Tibial artery (tissue), 4 donors: ENCODE measurements at places on chromosomes 11 and 22.
A peak's percentile ranks its signal among the peaks of the same experiment; 100 is the strongest.

DNA sequence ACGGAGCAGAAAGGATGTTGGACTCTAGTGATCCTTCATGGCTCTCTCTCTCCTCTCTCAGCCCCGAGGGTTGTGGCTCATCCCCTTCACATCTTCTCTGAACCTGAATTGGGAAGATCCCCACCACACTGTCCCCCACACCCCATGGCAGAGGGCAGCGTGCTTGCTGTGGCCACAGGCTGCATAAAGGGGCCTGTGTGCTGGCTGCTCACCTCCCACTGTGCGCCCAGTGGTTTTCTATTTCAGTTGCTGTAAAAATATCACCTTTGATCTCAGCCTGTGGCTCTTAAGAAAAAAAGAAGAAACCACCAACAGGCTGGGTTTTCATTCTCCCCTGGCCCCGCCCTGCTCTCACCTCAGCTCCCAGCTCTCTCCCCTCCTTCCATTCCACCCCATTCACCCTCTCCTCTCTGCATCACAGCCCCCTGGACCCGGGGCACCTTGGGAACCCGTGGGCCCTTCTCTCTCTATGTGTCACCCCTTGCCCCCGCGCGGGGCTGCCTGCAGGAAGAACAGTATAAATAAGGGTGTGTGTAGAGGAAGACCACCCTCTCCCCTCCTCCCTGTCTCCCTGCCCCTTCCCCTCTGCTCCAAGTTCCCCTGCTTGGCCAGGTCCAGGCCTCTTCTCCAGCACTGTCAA lies 25.8 kb upstream of the WNT11 start:
- DNase-seq, result no peak

- no peak for DNase-seq
Measured at GRCh38 chr11:104442321-104442720, 278.4 kb upstream of the PDGFD start.

DNA sequence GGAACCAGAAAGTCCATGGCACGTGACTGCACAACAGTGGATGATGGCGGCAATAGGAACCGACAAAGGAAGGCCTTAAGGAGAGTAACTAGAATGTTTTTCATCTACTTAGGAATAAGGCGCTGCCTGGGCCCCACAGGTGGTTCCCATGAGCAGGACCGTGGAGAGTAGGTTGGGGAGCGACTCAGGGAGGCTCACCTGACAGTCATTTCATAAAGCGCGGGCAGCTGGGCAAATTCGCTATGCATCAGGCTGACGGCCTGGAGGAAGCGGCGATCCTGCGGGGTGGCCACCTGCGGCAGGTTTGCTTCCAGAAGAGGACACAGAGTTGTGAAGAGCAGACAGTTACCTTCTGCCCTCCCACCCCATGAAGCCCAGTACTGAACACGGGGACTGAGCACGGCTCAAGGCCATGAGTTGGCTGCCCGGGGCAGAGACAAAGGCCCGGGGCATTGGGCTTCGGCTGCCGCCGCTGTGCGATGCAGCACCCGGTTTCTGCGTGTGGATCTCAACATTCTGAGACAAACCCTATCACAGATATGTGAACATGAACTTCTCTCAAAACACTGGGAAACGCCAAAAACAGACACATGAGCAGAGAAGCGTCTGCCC lies 25.8 kb downstream of the HPS4 start:
- no peak for DNase-seq

DNA sequence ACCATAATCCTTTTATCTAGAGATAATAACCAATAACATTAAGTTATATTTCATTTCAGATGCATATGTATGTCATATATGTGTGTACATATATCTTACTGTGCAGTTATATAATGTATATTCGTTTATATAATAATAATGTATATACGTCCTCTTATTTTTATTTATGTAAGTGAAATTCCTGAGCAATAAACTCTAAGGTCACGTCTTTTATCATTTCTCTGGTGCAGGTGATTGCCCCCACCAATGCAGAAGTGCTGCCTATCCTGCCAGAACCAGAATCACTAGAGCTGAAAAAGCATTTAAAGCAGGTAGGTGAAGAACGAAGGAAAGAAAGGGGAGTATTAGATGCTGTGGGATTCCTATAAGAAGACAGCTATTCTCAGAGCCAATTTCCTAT lies 8.8 kb downstream of the MADD start:
- DNase-seq, result no peak

GRCh38 chr11:119615003-119615881 lies 113.8 kb downstream of the NECTIN1 start:
- no peak for DNase-seq

DNA sequence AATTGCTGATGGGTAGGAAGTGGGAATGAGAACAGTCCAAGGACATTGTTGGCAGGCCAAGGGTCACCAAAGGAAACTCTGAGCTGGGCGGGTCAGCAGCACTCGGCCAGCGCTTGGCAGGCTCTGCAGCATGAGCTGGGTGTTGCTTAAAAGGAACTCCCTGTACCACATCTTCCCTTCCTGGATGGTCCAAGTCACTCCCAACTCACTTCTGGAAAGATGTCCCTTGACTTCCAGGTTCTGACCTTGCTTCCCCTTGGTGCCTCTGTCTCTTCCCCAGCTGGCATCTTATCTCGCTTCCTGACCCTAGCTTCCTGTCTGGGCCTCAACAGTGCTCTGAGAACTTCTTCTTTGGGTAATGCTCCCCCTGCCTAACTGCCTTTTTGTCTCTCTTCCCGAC lies 24.8 kb upstream of the SWAP70 start:
- DNase-seq, result peak; percentile 66

- no peak for DNase-seq
Measured at GRCh38 chr11:94507485-94507884, 4.8 kb upstream of the C11orf97 start.

DNA sequence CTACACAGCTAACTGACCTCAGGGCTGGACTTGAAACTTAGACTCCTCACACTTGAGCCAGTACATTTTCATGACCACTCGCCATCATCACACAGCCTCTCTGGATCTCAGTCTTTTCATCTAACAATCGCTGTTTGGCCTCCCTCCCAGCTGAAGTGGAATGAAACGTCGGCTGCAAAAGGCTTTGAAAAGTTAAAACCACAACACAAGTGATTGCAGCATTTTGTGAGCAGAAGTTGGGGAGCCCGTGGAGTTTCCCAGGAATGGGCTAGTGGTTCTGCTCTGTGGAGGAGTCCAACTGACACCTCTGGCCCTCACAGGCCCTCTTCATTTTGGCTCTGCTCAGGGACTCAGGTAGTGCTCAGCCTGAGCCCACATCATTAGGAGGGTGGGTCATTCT lies 35.9 kb upstream of the TRIM29 start:
- peak; percentile 25 for DNase-seq

DNA sequence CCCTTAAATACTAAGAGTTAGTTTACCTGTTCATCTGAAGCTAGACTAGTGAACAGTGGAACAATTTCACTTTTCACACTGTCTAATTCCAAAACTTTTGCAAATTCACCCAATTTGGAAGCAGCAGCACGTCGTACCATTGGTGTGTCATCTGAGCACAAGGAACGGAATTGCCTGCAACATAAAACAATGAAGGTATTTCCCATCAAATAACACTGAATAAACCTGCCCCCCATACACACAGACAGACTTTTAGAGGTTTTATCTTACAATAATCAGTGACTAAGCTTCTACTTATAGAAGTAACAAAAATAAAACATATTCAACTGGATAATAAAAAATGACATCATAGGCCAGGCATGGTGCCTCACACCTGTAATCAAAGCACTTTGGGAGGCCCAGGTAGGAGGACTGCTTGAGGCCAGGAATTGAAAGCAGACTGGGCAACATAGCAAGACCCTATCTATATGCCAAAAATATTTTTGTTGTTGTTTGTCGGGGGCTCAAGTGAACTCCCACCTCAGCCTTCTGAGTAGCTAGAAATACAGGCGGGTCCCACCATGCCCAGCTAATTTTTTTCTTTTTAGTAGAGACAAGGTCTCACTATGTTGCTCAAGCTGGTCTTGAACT lies 6.3 kb downstream of the PPP2R1B start:
- no peak for DNase-seq

GRCh38 chr11:18608376-18608775 lies 8.8 kb downstream of the MISFA start:
- no peak for DNase-seq

DNA sequence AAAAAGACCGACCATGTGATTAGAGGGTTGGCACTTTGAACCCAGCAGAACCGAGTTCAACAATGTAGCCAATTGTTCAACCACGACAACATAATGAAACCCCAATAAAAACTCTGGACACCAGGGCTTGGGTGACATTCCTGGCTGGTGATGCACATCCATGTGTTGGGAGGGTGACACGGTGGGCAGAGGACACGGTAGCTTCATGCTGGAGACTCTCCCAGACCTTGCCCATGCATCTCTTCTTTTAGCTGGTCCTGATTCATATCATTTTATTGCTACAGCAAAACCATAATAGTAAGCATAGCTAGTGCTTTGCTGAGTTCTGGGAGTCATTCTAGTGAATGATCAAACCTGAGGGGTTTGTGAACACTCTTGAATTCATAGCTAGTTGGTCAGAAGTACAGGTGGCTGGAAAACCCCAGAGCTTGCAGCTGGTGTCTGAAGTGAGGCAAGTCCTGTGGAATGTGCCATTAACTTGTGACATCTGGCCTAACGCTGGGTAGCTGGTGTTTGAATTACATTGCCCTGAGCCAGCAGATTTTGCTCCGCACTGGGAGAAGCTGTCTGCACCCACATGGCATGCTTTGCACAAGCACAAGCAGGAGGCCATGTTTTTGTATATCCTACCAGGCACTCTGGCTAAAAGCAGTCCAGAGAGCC lies 14.0 kb downstream of the RPUSD4 start:
- DNase-seq, result no peak

DNA sequence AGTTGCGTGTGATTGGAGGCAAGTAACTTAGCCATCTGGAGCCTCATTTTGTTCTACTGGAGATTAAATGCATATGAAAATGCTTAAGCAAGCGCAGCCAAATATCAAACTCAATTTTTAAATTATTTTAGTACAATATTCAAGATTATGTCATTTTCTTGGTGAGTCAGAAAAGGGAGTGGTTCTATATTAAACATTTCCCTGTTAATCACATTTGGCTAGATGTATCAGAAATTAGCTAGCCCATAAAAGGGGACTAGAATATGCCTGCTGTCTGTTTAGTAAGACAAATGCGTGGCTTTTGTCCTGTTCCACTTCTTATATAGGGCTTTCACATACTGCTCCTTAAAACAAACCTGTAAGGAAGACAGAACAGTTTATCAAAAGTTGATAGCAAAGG lies 35.0 kb upstream of the BMAL1 start:
- DNase-seq, result no peak

DNA sequence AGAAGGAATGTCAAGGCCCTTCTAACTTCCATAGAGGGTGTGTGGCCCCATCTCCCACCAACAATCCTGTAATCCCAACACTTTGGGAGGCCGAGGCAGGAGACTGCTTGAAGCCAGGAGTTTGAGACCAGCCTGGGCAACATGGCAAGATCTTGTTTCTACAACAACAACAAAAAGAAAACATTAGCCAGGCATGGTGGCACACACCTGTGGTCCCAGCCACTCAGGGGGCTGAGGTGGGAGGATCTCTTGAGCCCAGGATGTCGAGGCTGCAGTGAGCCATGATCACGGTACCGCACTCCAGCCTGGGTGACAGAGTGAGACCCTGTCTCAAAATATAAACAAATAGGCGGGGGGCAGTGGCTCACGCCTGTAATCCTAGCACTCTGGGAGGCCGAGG lies 16.9 kb downstream of the TSPAN32 start:
- no peak for DNase-seq

GRCh38 chr11:129951866-129952262 lies 50.8 kb downstream of the PRDM10 start:
- DNase-seq, result no peak

- no peak for DNase-seq
Measured at GRCh38 chr11:26571861-26572654, at the start of gene MUC15. TSS of gene MUC15 (minus strand) at chr11:26572263. CDS start at chr11:26567094, 5,169 bp downstream.

- peak; percentile 15 for DNase-seq
Measured at GRCh38 chr11:1966531-1966930, 19.4 kb downstream of the MRPL23 start.

- no peak for DNase-seq
Measured at GRCh38 chr11:60912851-60913528, 968 bp upstream of the TMEM109 start.

- no peak for DNase-seq
Measured at GRCh38 chr11:925158-925495, 543 bp upstream of the AP2A2 start.

GRCh38 chr11:28245131-28245530 lies 136.9 kb downstream of the METTL15 start:
- no peak for DNase-seq

- no peak for DNase-seq
Measured at GRCh38 chr11:116832350-116833290, 2.9 kb downstream of the APOC3 start.

DNA sequence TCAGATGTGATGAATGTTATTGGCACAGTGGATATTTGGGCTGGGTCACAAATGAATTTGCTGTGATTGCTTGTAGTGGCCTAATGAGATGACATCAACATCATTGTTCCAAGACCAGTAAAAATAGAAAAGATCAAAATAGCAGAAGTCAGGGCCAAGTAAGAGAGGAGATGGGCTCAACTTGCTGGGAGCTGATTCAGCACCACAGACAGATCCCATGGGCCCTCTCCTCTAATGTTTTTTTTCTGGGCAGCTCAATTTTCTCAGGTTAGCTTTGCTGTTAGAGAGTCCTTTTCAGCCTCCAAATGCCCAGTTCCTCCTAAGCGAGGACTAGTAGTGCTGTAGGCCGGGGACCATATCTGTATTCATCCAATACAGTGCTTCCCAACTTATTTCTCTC lies 86.0 kb upstream of the IZUMO1R start:
- no peak for DNase-seq

- DNase-seq, result no peak
Measured at GRCh38 chr11:33801821-33802193, 27.5 kb upstream of the FBXO3 start.

DNA sequence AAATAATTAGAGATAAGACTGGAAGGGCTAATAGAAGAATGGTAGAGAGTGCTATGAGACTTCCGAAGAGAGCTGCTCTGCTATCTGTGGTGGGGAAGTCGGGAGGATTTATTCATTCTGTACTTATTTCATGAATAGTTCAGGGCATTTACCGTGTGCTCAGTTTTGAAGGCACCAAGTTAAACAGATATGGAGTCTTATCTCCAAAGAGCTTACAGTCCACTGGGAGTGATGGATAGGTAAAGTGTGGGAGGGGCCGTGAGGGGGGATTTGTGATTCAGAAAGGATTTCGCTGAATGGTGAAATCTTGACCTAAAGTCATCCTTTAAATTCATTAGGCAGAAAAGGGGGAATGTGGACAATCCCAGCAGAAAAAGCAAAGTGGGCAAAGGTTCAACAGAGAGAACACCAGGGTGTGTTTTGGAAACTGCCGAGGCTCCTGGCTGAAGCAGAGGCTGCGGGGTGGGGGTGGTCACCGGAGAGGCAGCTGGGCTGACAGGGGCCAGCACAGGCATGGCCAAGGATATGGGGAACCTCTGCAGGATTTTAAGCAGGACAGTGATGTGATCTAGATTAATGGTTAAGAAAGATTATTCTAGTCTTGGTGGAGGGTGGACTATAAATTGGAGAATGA lies 91.2 kb downstream of the UBASH3B start:
- DNase-seq, result no peak
